Activated T-cell treated with anti-CD3 and anti-CD28 coated beads, Interleukin-2, amount 50 U/mL, for 1 hour (primary cell): ENCODE measurements at places on chromosomes 3 and 15.

- DNase-seq = no peak
These were observed 215.8 kb downstream of the DPH6 start for GRCh38 chr15:35330048-35330695.

DNA sequence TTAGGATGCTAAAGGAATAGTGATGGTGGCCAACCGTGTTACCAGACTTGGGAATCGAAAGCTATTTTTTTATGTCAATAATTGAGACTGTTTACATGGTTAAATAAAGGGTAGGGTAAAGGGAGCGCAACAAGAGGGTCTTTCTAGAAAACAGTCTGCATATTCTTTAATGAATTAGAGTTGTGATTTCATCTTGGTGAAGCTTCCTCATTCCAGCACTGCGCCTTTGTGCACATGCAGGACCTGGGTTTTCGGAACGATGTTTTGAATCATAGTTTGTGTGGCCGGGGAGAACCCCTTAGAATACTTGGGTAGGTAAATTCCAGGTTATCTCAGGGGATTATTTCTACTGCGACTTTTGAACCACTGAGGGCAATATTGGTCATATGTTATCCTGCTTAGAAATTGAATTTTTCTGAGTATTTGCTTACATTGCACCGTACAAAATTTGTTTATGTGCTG lies 1.3 kb downstream of the PIK3CA start:
- DNase-seq = peak; percentile 43

GRCh38 chr3:137988152-137988551 lies 21.8 kb upstream of the CLDN18 start:
- DNase-seq = no peak

GRCh38 chr3:62833538-62833937 lies 41.7 kb downstream of the CADPS start:
- DNase-seq = no peak

DNA sequence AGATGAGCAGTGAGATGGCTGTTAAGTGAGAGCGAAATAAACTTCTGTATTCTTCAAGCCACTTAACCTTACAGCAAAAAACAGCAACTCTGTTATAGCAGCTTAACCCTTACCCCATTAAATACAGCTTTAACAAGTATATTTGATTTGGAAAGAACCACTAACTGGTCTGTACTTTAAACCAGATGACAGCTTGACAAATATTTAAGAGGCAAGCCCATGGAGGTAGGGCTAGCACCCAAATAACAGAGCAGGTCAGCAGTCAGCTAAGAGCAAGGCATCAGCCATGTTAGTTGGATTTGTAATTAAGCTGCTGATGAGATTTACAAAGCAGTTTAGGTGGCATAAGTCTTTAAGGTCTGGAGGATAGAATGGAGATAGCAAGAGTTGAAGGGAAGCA lies 3.5 kb downstream of the LZTFL1 start:
- DNase-seq = no peak

DNA sequence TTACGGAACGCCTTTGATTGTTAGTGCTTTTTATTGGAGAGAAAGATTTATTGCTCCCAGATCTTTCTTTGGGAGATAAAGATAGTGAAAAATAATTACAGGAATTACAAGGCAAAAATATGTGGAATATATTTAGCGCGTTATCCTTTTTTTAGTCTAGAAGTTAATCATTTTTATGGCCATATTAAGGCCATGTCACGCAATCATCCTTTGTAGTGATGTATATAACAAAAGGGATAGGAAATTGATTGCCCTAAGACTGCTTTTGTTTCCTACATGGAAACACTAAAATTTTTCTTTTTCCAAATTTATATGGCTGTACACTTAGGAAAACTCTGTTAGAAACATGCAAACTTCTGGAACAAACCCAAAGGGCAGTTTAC lies 1.5 kb downstream of the TRPC1 start:
- DNase-seq = no peak

DNA sequence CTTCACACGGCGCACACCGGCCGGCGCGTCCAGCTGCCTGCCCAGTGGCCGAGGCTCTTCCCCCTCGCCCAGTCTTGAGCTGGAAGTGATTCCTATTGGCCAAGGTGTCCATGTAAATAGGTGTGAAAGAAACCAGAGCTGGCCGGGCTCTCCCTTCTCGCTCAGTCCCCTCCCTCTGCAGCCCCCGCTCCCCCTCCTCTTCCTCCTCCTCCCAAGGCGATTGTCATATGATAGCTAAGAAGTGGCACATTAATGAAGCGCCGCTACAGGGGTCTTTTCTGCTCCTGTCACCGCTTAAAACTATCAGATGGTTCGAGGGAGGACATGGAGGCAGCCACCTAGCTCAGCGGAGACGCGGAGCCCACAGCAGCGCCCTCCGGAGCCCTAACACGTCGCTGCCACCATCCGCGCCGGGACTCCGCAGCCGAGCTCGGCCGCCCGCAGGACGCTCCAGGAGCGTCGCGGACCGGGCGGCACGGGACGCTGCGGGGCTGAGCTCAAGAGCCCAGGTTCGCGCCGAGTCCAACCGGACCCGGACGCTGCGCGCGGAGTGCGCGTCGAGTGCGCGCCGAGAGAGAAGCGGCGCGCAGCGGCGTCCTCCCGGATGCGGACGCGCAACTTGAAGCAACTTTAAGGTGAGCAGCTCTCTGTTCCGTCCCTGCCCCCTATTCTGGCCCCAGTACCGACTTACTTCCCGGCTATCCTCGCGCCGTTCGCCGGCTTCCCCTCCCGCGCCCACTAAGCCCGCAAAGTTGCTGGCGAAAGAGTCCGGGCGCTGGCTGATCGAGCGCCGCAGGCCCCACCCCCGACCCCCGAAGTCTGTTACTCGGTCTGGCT lies at the start of gene FOXB1:
Gene FOXB1, plus strand, starts transcription at position 303 of the 837 bp plus-strand sequence. CDS start 653 bp downstream, outside the sequence.
- peak; percentile 39 for DNase-seq

- DNase-seq = no peak
These were observed 496.6 kb downstream of the FHIT start for GRCh38 chr3:60754617-60755016.

DNA sequence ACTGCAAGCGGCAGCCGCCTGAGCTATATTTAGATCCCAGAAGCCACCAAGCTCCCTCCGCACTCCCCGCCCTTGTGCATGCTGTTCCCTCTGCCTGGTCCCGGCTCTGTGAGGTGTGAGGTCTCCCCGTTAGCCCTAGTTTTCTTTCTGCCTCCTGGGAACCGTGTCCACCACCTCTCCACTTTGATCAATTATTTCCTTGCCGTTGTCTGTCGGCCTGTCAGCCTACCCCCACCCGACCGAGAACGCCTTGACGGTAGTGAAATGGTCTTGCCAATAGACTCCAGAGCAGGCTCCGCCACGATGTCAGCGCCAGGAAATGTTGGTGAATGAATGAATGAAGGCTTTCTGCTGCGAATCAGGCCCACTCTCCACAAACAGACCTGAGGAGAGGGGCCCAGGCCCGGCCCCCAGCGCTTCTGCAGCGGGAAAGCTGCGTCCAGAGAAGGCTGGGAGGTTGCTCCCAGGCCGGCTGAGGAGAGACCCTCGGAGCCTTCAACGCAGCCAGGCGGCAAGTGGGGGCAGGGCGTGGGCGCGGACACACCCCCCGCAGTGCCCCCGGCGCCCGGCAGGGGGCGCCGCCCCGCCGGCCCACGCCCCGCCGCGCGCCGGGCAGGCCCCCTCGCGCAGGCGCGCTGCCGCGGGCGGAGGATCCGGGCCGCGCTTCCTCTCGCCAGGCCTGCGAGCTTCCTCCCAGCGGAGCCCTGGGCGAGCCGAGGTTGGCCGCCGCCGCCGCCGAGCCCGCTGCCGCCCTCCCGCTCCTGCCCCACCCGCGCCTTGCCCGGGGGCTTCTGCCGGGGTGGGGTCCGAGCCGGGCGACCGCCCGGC lies at the start of gene CSK:
Gene CSK, plus strand, starts transcription at position 650 of the 828 bp plus-strand sequence. CDS start 16,218 bp downstream, outside the sequence.
- DNase-seq = peak; percentile 84

GRCh38 chr15:39433376-39433775 lies 147.5 kb upstream of the THBS1 start:
- DNase-seq = no peak

GRCh38 chr15:53757906-53758305 lies 1.6 kb downstream of the WDR72 start:
- no peak for DNase-seq

- DNase-seq = no peak
These were observed 24.5 kb upstream of the RTP4 start for GRCh38 chr3:187343670-187344069.

DNA sequence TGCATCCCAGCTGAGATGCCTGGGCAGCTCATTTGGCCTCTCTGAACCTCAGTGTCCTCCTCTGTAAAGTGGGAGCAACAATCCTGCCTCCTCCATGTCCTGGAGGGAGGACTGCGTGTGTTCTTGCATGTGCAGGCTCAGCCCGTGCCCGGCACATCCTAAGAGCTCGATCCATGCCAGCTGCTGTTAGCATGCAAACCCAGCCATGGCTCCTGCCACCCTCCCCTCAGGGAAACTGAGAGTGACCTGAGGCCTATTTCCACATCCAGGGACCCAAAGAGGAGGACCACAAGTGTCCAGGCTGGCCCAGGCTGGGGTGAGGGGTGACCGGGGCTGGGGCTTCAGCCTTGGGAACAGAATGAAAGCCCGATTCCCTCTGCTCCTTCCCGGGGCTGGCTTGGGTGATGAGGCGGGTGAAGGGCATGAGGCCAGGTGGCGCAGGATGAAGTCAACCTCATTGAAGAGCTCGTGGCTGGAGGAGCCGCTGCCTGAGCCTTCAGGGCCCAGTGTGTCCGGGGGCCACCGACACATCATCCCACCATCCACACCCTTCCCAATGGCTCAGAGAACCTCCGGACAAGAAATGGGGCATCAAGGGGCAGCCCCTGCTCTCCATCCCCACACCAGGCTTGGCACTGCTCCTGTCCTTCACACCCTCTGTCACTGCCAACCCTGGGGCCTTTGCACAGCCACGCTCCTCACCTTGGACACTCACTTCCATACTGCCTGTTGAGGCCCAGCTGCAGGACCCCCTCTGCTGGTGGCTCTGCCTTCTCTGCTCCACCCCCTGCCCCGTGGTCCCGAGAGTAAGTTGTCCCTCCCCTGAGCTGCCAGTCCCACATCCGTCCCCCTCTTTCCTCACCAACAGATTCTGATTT lies 42.5 kb downstream of the ADAMTS7 start:
- DNase-seq = no peak

DNA sequence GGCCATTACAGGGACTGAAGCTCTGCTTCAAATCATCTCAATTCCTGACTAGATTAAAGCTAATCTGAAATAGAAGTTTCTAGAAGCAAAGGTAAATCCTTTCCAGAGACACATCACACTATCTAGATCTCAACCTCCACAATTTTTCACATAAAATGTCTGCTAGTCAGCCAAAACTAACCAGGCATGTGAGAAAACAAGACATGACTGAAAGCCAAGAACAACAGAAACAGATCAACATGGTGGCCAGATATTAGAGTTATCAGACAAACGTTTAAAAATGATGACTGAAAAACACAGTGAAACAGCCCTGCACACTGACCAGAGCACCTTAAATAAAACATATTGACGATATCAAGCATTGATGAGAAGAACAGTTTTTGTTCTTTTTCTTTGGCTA lies 59.1 kb downstream of the SUMF1 start:
- no peak for DNase-seq

DNA sequence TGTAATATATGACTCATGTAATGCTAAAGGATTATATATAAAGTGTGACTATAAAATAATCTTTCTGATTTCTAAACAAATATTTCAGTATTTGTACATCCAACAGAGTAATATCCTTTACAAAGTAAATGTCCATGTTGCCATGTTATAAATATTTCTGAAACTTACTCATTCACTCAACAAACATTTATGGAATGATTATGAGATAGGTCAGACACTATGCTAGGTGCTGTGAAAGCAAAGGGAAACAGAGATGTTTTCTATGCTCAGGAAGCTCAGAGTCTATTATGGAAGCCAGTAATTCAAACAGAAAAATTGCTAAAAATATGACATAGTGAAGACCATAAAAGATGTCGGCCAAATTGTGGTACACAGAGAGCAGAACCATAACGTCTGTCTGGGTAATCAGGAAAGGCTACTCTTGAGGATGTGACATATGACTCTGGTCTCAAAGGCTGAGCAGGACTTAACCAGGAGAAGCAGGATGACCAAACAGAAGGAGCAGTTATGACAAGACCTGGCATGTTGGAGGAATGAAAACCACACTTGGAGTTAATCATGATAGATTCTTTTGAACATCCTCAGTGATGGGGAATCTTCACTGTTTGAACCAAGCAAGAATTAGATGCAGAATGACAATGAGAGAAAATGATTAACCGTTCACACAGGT lies 39.0 kb upstream of the MYO5C start:
- no peak for DNase-seq

DNA sequence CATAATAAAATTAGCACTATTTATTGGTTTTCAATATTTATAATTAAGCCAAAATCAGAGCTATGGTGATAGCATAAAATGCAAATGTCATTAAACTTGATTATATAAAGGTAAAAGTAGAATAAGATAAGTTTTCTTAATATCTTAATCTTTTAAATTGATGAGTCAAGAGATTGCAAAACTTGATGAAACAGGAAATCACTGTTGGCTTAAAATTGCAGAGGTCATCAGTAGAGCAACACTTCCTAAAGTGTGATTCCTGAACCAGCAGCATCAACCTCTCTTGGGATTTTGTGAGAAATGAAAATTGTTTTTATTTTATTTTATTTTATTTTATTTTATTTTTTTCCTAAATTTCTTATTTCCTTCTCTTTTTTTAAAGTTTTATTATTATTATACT lies 226.4 kb upstream of the CTDSPL start:
- no peak for DNase-seq

DNA sequence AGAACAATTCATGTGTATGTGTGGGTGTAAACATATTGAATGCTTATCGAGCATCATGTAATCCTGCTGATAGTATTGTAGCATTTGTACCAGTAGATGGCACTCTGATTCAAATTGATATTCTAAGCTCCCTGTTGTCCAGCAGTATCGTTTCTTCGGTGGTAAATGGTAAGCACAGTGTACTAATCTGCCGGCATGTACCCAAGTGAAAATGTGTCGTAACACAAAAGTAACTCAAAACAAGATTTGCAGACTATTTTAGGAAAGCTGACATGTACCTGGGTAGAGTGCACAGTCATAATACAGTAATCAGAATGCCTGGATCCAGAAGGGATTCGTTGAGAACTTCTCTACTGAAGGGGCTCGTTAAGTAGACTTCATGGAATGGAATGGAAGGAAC lies 31.7 kb upstream of the MNS1 start:
- no peak for DNase-seq

- DNase-seq = no peak
These were observed 39.2 kb downstream of the AADACL2 start for GRCh38 chr3:151772825-151773480.

DNA sequence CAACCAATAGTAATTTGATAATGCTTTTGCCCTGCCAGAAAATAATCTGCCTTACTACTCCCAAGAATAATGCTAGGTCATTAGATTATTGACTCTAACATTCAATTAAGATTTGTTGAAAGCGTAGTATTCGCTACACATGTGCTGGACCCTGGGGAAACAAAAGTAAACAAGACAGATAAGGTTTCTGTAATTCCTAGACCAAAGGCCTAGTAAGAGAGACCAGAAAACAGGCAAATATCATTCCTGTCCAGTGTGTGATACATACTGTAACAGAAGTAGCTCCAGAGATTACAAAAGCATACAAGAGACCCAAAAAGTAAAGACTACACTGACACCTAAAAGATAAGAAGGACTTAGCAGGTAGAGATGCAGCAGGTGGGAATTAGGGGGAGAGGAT lies 60.8 kb downstream of the PLOD2 start:
- no peak for DNase-seq

- DNase-seq = no peak
These were observed 44.6 kb upstream of the SLC4A7 start for GRCh38 chr3:27528791-27529190.
